Spinal cord (tissue), 10 donors: ENCODE measurements at places on chromosomes 3 and 15. TPM values are rescaled to one million over a fixed set of nuclear protein-coding genes. Genes with fewer than 3 reads are reported as not detected.

Gene ITGB5
- 134 TPM for polyA plus RNA-seq

Gene ERICH6
- polyA plus RNA-seq, result 0.93 TPM

Gene EPHB1
- 47.6 TPM for polyA plus RNA-seq

Gene FGD5
- 14.3 TPM for polyA plus RNA-seq

Gene SAMMSON
- polyA plus RNA-seq, result 0.21 TPM

Gene NOX5
- polyA plus RNA-seq, result 0.22 TPM

Gene CCRL2
- polyA plus RNA-seq, result 1.1 TPM

Gene INKA1
- 6.9 TPM for polyA plus RNA-seq

Gene UBE2E2
- 75.6 TPM for polyA plus RNA-seq

Gene SLCO2A1
- 12.5 TPM for polyA plus RNA-seq

Gene SLC51A
- 15.4 TPM for polyA plus RNA-seq

Gene ESYT3
- 4.3 TPM for polyA plus RNA-seq

Gene NRG4
- 7.3 TPM for polyA plus RNA-seq

Gene ARNT2
- polyA plus RNA-seq, result 150 TPM

Gene CCDC13
- polyA plus RNA-seq, result 5.9 TPM

Gene MRPL3
- 86.9 TPM for polyA plus RNA-seq

Gene KLF15
- polyA plus RNA-seq, result 26.9 TPM

Gene GP9
- polyA plus RNA-seq, result 0.30 TPM

Gene HGD
- polyA plus RNA-seq, result 0.67 TPM

Gene NME9
- 9.0 TPM for polyA plus RNA-seq

Gene ADCY5
- 45.5 TPM for polyA plus RNA-seq
